ENCODE measurements at places on chromosomes 13 and 19. TPM values are rescaled to one million over a fixed set of nuclear protein-coding genes. Genes with fewer than 3 reads are reported as not detected.

The RELB gene
- 11.3 TPM for total RNA-seq

The ENOX1 gene
- 0.22 TPM for total RNA-seq

The ZNF681 gene
- 1.6 TPM for total RNA-seq

The DDX49 gene
- total RNA-seq = 43.0 TPM

The ZNF836 gene
- 12.3 TPM for total RNA-seq

DNA sequence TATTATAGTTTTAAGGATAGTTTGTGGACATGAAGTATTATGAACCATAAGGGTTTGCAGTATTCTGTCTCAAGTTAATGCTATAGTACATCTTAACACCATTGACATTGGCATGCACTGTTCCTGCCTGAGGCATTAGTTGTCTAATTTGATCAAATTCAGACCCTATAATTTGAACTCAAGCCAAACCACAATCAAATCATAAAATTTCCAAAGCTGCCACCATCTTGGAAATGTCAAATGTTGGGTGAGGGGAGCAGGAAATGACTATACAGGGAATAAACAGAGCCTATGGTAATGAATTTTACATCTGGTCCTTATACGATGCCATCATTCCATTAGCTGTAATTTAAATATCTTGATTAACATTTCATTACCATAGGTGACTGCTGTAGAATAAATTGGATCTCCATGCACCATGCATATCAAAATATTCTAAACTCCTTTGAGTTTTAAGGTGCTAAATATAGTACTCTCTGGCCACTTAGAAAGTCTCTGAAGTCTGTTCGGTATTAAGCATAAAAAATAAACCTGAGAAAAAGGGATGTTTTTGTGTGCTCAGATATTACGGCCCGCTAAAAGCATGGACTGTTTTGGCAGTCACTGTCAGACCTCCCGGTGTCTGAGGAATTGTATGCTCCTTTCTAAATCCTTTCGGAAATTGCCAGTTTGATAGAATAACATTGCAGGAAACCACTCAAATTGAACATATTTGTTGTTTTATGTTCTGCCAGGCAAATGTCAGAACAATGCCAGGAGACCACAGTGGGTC, 257.7 kb downstream of the SPRY2 start:
- DNase-seq = no peak

DNA sequence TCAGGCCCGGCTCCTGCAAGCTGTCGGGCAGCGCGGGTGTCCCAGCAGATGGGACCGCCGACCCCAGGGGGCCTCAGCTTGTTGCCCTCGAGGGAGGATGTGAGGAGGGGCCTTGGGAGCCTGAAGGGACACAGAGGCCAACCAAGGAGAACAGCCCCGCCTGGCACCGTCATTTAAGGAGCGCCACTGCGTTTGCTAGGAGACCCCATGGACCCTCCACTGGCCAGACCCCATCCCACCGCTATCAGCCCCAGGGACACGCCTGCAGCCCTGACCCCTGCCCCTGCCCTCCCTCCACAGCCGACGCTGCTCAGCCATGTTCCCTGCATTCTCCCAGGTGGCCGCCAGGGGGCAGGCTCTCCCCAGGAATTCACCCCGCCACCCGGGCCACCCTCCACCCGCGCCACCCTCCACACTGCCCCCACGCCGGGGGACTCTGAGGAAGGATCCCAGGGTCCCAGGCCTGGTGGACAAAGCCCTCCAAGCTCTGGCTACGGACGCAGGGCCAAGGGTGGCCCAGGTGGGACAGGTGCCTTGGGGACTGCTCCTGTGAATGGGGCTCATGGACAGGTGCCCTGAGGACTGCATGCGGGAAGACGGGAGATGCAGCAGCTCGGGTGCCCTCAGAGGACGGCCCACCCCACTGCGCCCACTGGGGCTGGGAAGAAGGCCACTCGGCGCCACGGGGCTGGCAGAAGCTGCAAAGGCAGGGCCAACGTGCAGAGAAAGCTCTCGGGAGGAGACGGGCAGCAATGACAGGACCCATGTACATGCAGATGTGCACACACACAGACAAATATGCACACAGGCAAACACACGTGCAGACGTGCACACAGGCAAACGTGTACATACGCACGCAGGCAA, 34.4 kb downstream of the PIP5K1C start:
- DNase-seq = peak; percentile 51

DNA sequence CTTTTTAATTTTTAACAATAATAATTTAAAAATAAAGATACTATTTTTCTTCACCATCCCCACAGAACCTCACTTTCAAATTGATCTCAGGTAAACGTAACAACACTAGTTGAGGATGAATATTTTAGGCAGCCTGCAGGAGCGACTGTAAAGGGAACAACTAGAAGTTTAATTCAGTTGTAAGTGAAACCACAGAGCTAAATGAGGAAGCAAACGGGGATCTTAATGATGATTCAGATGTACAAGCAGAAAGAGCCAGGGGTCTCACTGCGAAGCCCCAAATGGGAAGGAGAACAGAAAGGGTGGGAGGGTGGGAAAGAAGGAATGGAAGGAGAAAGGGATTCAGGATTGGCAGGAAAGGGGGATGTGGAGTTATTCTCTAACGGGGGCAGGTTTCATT, 54.6 kb upstream of the RAP2A start:
- no peak for DNase-seq

DNA sequence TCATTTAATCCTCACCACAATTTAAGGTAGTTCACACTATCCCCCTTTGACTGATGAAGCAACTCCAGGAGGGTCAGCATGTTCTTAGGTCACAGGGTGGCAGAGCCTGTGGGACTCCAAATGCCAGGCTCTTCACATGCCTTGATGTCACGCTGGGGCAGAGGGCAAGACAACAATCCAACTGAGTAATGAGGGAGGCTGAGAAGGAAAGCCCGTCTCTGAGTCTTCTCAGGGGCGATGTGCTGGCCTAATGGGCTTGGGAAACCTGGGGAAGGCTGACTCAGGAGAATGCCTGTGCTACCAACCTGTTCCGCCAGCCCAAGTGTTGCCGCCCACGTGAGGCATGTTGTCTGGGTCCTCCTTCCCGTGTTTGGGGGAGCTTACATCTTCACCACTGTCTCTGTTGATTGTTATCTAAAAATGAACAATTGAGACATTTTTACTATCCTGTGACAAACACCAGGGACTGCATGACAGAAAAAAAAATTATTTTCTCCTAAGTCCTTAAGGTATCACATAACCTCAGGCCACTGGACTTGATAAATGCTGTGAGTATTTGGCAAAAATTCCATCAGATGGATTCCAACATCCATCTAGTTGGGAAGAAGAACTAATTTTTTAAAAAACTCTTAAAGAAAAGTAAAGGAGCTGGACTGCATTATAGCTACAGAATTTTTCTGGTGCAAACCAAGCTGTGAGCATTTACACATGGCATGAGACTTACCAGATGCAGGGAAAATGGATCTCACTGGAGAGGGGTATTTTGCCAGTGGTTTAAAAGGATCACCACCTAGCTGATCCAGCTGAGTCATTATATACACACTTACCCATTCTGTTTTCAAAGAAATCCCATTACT, 157.5 kb downstream of the RGCC start:
- no peak for DNase-seq

- DNase-seq = no peak
These were observed 94.2 kb downstream of the FRY start for GRCh38 chr13:32125751-32126150.

DNA sequence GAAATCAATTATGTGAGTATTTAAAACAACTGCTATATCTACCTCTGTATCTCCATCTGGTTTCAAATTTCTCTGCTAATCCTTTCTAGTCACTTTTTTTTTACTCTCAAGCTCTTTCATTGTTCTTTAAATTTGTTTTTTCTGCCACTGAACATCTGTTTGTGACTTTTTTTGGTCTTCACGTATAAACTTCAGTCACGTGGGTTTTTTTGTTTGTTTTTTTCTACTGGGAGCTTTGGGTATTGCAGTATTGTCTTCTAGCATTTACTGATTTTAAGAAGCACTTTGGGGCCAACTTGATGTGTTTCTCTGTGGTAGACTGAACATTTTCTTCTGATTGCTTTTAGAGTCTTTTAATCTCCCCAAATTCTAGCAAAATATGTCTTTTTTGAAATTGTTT, 262.6 kb upstream of the RXFP2 start:
- DNase-seq = no peak

DNA sequence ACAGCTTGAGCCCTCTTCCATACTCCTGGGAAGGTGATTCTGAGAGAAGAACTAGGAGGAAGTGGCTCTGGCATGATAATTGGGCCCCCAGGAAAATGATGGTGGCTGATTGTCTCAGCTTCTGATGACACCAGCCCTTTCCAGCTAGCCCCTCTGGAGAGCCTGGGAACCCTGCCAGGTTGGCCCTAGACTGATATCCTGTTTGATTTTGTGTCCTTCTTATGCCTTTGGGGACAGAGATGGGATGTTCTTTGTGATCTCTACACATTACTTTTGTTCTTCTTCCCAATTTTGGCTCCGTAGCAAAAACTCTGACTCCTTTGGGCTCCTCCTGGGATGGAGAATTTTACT, 39.7 kb downstream of the ERICH6B start:
- no peak for DNase-seq

- no peak for DNase-seq
These were observed 15.7 kb downstream of the ZNF808 start for GRCh38 chr19:52542984-52543664.

DNA sequence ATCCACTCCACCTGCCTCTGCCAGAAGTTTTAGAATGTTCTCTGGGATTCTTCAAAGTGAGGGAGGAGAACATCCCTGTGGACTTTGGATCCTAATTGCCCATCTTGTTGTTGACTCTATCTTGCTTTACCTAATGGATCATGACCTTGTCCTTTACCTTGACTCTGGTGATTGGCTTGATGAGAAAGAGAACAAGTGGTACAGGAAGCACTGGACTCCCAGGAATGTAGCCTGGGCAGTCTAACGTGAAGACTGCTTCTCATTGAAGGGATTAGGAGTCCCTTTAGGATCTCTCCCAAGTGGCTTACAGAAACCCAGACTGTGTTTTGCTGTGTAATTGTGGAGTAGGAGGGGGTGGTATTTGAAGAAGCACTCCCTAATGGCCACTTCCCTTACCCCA, 63.9 kb downstream of the SLC10A2 start:
- no peak for DNase-seq

DNA sequence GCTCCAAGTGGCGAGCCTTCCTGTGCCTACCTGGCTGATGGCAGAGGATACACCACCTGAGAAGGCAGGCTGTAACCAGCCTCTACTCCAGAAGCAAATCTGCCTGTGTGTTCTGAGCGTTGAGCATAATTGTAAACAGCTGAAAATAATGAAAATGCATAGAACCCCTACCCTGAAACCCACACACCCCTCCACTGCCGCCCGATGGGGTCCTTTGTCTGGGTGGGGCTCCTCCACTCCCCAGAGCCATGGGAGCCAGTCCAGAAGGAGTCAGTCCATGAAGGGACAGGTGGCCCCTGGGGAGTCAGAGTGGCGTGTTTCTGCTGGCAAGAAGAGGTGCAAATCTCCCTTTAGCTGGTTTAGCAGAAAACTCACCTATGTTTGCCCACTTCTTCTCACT, 8.0 kb upstream of the SOX1 start:
- no peak for DNase-seq

DNA sequence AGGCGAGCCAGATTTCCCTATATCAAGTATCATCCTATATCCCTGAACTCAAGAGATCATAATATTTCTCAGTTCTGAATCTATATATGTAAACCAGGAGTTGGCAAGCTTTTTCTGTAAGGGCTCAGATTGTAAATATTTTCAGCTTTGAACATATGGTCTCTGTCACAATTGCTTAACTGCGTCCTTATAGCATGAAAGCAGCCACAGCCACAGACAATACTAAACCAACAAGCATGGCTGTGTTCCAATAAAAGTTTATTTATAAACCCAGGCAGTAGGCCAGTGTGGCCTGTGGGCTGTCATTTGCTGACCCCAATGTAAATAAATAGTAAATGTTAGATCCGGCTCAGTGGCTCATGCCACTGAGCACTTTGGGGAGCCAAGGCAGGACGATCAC, 12.2 kb upstream of the MYH14 start:
- no peak for DNase-seq

DNA sequence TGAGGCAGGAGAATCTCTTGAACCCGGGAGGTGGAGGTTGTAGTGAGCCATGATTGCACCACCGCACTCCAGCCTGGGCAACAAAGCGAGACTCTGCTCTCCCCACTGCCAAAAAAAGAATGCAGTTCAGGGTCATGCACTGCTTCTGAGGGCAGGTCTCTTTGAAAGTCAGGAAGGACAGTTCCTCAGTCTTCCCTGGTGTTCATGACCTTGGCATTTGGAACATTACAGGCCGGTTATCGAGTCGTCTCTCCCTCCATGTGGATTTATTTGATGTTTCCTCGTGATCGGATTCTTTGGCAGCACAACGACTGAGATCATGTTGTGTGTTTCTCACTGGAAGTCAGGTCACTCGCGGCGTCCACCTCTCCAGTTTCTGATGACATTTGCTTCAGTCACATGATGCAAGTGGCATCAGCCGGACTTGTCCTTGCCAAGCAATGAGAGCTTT, 17.2 kb downstream of the FGF21 start:
- DNase-seq = peak; percentile 95

GRCh38 chr13:110560601-110561343, 750 bp downstream of the RAB20 start:
- DNase-seq = peak; percentile 65

- peak; percentile 64 for DNase-seq
These were observed 1.0 kb upstream of the CEACAM1 start for GRCh38 chr19:42529248-42529764.

DNA sequence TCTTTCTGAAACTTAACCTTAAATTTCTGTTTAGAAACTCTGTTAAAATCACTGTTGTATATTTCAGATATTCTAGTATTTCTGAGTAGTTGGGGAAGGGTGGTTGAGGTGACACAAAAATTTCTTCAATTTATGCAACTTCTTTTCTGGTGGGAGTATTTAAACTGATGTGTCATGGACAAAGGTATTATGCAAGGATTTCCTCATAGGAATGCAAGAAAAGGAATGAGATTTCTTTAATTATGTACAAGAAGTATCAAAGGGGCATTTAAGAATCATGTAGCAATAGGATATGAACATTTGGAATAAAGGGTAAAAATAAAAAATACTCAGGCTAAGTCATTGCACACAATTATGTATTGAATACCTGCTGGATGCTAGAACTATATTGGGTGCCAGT, 575.8 kb upstream of the KLF12 start:
- no peak for DNase-seq

- DNase-seq = no peak
These were observed 55.0 kb downstream of the GPR12 start for GRCh38 chr13:26705536-26705935.

- no peak for DNase-seq
These were observed 9.6 kb upstream of the HTR2A start for GRCh38 chr13:46906405-46906804.

- no peak for DNase-seq
These were observed 5.7 kb upstream of the MRPS31 start for GRCh38 chr13:40776681-40777165.
